ENCODE measurements at places on chromosomes 1 and 21.
A peak's percentile ranks its signal among the peaks of the same experiment; 100 is the strongest.

DNA sequence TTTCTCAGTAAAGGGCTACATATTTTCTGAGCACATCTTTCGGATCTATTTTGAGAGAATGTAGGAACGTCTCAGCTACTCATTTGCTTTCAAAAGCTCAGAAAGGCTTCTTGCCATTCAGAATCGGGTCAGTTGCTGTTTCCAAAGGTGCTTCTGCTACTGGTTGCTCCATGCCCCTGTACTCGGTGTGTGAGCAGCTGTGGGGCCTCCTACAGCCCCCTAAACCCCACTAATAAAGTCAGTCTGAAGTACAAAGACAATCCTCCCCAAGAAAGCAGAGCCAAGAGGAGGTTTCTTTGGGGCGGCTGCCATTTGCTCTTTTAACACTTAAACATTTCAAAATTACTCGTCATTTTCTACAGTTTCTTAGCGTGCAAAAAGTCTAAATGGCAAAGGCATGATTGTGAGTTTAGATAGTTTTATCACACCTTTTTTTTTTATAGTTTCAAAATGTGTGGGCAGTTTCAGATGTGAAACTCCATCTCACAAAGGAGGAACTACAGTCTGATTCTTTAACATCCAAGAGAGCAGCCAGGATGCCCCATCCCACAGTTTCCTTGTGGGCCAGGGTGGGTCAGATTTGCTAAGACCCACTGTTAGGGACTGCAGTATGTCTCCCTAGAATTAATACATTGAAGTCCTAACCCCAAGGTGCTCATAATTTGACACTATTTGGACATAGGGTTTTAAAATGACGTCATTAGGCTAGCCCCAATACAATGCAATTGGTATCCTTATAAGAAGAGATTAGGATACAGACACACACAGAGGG lies 4.1 kb downstream of the RUNX1 start:
- peak; percentile 38 for DNase-seq

GRCh38 chr1:246210756-246211155 lies 296.3 kb downstream of the SMYD3 start:
- no peak for DNase-seq

- DNase-seq: no peak
These were observed 77.8 kb upstream of the C1orf105 start for GRCh38 chr1:172342584-172343239.

GRCh38 chr1:2526824-2527555 lies 594 bp upstream of the PANK4 start:
- DNase-seq: peak; percentile 74

- no peak for DNase-seq
These were observed 41.6 kb upstream of the LRIG2 start for GRCh38 chr1:113031171-113031933.

- DNase-seq: no peak
These were observed 17.4 kb upstream of the CPLANE2 start for GRCh38 chr1:16254263-16254928.

- no peak for DNase-seq
These were observed 26.2 kb upstream of the TADA1 start for GRCh38 chr1:166902279-166902678.

DNA sequence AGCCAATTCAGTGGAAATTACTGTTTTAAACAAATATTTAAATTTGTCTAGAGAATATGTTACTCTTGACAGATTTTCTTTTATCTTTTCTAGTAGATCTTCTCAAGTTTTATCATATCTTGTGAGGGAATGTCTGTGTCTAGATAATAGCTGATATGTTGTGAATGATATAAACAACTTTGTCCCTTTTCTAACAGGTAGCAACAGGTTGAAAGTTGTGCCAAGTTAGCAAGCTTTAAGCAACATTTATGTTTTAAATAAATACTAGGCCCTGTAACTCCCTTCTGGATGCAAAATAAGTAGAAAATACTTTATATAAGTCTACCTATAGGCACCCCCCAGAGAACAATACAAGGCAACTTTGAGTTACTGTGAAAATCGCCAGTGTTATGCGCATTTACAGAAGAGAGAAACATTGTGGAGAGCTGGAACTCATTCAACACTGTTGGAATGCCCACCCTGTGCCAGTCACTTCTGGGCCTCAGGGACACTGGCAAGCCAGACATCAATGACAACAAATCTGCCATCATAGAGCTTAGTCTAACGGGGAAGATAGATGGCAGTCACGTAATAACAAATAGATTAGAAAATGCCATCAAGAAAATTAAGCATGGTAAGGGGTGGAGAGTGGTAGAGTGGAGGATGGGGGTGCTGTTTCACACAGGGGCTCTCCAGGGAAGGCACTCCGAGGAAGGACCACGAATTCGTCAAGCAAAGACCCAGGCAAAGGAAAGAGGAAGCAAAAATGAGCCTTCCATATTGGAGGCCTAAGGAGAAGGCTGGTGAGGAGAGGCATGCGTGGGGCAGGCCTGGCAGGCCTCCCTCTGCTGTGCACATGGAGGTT lies 4.4 kb downstream of the MAP3K21 start:
- DNase-seq: no peak

- no peak for DNase-seq
These were observed 82.1 kb downstream of the FOXD2 start for GRCh38 chr1:47519971-47520370.

DNA sequence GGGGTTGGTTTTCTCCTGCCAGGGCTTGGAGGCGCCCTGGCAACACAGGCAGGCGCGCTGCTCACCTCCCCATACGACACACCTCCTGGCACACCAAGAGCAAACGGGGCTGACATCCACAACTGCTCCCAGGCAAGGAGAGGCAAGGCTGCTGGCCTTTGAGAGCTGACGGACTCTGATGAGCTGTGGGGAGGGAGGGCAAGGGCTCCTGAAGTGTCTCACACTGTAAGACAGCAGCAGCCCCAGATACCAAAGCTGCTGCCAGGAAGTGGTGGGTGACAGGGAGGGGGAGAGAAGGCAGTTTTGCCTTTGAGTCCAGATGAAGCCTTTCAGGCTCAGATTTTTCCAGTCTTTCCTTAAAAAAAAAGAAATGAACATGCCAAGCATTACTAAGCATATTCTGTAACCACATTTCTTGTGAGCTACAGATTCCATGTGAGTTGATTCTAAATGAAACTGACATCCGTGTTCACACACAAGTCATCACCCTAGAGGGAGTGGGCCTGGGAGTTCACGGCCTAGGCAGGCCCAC lies 24.3 kb downstream of the PGBD5 start:
- no peak for DNase-seq

- DNase-seq: no peak
These were observed 28.8 kb downstream of the SAMD13 start for GRCh38 chr1:84330125-84330984.

GRCh38 chr1:214491468-214492146 lies 59.8 kb downstream of the PTPN14 start:
- DNase-seq: no peak

- DNase-seq: no peak
These were observed 73.4 kb upstream of the TTC34 start for GRCh38 chr1:2874607-2875480.

- peak; percentile 26 for DNase-seq
These were observed 35.8 kb downstream of the PLEKHA6 start for GRCh38 chr1:204323887-204324286.

DNA sequence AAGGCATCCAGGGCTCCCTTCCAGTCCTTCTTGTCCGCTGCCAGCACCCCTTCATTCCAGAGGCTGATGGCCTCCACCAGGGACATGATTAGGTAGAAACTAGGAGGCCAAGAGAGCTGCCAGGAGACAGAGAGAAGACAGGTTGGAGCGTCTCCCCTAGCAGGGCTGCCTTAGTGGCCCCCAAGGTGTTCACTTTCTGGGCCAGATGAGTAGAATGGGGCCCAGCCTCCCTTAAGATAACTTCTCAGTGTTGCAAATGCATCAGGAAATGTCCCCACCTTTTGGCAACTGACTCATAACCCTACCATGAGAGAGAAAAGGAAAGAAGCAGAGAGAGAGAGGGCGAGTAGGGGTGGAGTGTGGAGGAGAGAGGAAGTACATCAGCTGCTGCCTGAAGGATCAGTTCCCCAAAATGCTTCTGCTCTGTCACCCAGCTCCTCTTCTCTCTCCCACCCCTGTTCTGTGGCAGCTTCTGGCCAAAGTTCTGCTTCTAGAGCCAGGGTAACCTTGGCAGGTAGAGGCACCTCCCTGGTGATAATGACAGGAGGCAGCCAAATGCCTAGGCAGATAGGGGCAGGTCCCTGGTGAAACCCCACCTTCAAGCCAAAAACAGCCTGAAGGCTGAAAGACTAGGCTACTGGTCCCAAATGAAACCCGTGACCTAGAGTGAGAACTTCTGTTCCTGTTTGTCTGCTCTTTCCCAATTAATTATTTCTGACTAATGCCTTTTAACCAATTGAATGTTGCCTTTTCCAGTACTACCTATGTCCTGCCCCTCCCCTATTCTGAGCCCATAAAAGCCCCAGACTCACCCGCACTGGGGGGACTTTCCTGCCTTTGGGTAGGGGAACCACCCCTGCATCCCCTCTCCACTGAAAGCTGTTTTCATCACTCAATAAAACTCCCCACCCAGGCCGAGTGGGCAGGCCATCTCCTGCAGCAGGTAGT lies at the start of gene NCF2:
Gene NCF2 (minus strand): TSS at position 216 of the 948 bp plus-strand sequence. CDS start 130 bp downstream, at position 86.
- peak; percentile 13 for DNase-seq

GRCh38 chr1:203153051-203153988 lies 22.3 kb downstream of the MYBPH start:
- no peak for DNase-seq

- DNase-seq: no peak
These were observed 55.8 kb upstream of the SELENON start for GRCh38 chr1:25744140-25744581.

DNA sequence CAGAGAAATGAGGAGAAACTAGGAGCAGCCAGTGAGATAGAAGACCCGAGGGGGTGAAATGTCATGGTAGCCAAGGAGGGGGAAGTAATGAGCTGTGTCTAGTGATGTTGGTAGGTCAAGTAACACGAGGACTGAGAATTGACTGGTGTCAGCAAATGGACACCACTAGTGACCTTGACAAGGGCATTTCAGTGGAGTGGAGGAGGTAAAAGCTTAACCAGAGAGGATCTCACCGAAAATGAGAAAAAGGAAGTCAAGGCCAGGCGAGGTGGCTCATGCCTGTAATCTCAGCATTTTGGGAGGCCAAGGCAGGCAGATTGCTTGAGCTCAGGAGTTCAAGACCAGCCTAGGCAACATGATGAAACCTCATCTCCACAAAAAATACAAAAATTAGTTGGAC lies 3.0 kb upstream of the ZYG11B start:
- no peak for DNase-seq

DNA sequence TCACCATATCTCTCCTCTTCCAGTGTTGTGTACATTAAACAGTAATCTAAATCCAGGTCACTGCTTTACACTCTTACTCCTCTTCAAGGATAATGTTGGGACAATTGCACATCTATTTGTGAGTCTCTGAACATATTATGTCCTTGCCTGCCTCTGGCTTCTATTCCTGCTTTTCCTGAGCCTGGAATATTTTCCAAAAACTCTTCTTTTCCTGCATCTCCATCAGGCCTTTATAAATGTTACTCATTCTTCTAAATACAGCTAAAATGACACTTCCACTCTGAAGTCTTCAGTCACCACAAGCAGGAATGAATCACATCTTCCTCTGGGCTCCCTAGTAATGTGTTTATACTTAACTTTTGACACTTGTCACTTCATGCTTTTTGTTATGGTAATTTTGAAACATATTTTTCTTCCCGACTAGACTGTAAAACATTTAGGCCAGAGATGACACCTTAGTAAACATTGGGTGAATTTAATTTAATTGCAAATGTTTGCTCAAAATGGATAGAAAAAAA lies 396.0 kb downstream of the LRRIQ3 start:
- DNase-seq: no peak

DNA sequence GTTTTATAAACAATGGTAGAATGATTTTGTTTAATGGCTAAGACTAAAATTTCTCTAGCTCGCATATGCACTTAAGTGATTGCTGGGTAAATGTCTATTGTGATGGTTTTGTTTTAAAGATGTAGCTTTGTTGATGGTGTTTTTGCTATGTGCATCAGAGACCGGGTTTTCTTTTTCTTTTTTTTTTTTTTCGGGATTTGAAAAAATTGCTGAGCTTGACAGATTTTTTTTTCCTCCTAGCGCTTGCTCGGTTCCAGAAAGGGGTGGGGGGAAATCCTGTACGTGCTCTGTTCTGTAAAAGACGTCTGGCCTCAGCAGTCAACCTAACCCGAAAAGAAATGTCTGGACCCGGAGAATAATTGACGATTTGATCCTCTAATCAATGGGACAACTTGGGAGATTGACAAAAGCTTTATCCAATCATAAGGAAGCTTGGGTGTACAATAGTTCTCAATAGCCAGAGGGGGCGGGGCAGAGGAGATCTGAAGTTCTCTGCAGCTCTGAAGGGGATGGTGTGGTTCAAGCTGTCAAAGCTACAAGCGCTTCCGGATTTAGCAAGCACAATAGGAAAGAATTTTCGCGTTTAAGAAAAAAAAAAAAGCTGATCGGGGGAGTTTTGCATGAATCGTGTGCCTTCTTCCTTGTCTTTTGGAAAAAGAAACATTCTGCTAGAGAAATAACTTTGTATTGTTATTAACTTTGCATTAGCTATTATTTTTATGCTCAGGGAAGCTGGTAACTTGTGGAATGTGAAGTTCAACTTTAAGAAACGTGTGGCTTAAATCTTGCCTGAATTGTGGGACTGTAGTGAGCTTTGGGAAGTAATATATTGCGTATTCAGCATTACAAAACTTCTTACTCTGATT lies 4.5 kb upstream of the NFIA start:
- DNase-seq: peak; percentile 88

- DNase-seq: no peak
These were observed 105.9 kb upstream of the CDC42BPA start for GRCh38 chr1:227424159-227424680.

DNA sequence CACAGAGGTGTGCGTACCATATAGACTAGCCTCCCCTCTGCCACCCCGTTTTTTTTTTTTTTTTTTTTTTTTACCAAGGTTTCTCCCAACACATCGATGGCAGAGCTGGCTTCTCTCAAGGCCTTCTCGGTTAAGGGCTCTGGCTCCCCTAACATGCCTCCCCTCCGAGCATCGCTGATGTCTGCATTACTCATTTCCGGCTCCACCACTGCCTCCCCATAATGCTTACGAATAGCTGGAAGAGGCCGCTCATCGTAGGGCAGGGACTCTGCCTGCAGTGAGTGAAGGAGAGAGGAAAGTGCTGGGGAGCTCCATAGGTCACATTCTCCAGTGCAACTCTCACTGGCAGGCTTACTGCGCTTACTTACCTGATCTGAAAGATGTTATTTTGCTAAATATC lies 20.6 kb downstream of the CEP104 start:
- DNase-seq: no peak

DNA sequence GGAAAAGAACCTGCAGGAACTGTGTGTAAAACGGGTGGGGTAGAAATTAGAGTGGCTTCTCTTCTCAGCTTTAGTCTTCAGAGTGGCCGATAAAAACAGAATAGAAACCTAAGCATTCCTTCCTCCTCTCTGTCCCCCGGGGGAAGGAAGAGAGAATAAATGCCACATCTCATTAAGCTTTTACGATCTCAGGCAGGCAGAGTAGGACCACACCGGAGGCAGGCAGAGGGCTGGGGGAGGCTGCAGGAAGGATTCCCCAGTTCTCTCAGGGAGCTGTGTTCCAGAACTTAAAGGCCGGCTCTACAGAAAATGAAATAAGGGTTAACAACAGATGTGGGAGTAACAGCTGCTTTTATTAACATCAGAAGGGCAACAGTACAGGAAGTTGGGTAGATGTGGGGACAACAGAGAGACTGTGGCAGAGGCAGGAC lies 24.5 kb upstream of the MEF2D start:
- DNase-seq: no peak

Data from activated naive CD4-positive, alpha-beta T cell treated with Interleukin-2 at 50 U/mL for 16 hours (primary cell).